ENCODE measurements at places on chromosomes 7 and 10.
A peak's percentile ranks its signal among the peaks of the same experiment; 100 is the strongest.

DNA sequence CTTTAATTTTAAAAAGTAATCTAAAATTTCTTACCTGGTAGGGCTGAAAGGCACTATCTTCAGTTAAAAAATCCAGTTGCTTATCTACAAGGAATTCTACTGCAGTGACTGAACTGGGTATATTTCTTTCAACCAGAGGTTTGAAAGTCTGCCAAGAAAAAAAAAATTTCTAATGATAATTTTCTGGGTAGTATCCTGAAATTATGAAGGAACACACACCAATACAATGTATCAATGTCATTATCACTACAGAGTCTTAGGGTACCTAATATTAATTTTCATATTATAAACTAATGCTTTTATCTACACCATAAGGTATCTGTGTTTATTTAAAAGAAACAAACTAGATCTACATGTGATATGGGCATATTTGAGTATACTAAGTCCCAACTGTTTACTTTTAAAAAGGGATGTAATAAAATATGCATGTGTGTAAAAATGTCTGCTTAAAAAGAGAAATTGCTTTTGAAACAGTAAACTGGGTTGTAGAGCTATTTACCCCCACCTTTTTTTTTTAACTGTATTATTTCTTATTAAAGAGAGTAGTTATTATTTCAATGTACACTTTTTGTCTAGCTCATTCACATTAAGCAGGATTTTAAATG, 131.6 kb downstream of the NRBF2 start:
- peaks cover 11% of the 10 kb centered on the region for H3K36me3 ChIP-seq
- no peak for DNase-seq
- peak overlapping the region; percentile 98 for H3K27ac ChIP-seq
- peak overlapping the region; percentile 86 for H3K4me3 ChIP-seq
- H3K27me3 ChIP-seq: no peaks in the 10 kb centered on the region
- H3K4me1 ChIP-seq: peaks cover 43% of the 10 kb centered on the region

- no peak overlapping the region for H3K27ac ChIP-seq
- peaks cover 3% of the 10 kb centered on the region for H3K27me3 ChIP-seq
- no peaks in the 10 kb centered on the region for H3K4me1 ChIP-seq
- no peaks in the 10 kb centered on the region for H3K36me3 ChIP-seq
Measured at GRCh38 chr10:126911301-126911700, 6.1 kb downstream of the DOCK1 start.

- DNase-seq: no peak
- H3K4me1 ChIP-seq: no peaks in the 10 kb centered on the region
Measured at GRCh38 chr7:66399566-66399965, 194.4 kb downstream of the TPST1 start.

DNA sequence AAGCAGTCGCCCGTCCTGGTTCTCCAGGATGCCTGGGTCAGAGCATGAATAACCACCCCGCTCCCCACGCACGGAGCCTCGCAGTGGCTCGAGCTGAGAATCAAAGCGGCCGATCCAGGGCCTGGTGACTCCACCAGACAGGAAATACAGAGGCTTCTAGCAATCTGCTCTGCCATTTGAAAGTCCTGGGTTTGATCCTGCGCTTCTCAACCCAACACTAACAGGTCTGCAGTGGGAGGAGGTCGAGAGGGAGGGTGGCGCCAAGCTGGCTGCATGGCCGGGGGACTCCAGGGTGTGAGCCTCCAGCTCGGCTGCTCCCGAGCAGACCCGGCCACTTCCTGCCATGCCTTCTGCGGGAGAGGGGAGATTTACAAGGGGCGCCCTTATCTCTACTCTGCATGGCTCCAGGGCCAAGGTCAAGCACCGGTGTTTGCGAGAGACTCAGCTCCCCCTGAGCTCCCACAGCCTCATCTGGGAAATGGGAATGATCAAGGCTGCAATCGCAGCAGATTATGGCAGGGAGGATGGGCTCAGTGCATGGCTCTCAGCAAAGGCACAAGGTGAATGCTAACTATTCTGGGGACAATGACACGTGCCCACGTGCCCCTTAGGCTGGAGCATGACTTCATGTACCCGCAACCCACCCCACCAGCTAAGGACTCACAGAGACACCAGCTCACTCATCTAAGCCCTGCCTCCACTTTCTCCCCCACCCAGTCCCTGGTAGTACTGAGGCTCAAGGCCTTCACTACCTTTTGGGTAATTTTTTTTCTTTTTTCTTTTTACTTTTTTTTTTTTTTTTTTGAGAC, 73.9 kb upstream of the TNRC18 start:
- H3K27ac ChIP-seq: no peak overlapping the region
- peaks cover 22% of the 10 kb centered on the region for H3K4me1 ChIP-seq
- no peak overlapping the region for H3K4me3 ChIP-seq
- DNase-seq: no peak
- H3K27me3 ChIP-seq: no peaks in the 10 kb centered on the region
- H3K36me3 ChIP-seq: peaks cover 25% of the 10 kb centered on the region

- H3K4me1 ChIP-seq: no peaks in the 10 kb centered on the region
- H3K4me3 ChIP-seq: no peak overlapping the region
- H3K36me3 ChIP-seq: no peaks in the 10 kb centered on the region
Measured at GRCh38 chr7:130529417-130529816, 37.5 kb downstream of the MEST start.

DNA sequence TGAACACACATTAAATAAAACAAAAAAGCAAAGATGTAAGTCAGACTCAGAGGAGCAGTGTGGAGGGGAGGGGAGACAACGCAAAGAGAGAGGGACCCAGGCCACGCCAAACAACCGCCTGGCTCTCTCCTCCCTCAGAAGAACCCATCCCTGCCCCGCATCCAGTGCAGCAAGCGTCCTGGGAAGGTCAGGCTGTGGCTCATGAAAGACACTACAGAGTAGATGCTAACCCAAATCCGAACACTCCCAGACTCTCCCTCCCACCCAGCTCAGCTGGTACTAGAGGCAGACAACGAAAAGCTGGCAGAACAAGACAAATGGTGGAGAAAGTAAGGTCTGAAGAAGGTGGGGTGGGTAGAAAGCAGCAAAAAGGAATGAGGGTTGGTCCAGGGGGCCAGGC, 39.0 kb downstream of the KCNMA1 start:
- peaks cover 39% of the 10 kb centered on the region for H3K4me1 ChIP-seq
- DNase-seq: no peak
- no peak overlapping the region for H3K4me3 ChIP-seq
- H3K27me3 ChIP-seq: no peaks in the 10 kb centered on the region

GRCh38 chr10:67695555-67695954, 440 bp downstream of the CTNNA3 start:
- H3K36me3 ChIP-seq: no peaks in the 10 kb centered on the region
- H3K4me1 ChIP-seq: peaks cover 9% of the 10 kb centered on the region

DNA sequence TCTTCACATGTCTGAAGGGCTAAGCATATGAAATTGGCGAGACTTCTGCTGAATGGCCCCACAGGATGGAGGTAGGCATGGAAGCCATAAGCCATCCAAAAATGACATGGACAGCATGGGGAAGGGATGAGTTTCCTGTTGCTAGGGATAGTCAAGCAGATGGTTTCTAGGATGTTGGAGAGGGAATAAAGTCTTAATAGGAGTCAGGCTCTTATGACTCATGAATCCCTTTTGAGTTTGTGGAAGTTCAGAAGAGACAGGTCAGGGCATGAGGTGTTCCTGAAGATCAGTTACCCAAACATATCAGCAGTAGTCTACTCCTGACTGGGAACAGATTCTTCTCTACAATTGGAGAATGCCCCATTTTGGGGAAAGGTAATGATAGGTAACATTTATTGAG, 243.9 kb downstream of the REEP3 start:
- peaks cover 16% of the 10 kb centered on the region for H3K4me1 ChIP-seq
- no peak for DNase-seq
- H3K27ac ChIP-seq: no peak overlapping the region
- no peak overlapping the region for H3K4me3 ChIP-seq
- H3K27me3 ChIP-seq: no peaks in the 10 kb centered on the region

GRCh38 chr7:2964208-2964607, 79.5 kb downstream of the CARD11 start:
- no peak overlapping the region for H3K4me3 ChIP-seq
- DNase-seq: no peak
- H3K36me3 ChIP-seq: no peaks in the 10 kb centered on the region
- H3K4me1 ChIP-seq: no peaks in the 10 kb centered on the region
- no peaks in the 10 kb centered on the region for H3K27me3 ChIP-seq
- H3K27ac ChIP-seq: no peak overlapping the region

DNA sequence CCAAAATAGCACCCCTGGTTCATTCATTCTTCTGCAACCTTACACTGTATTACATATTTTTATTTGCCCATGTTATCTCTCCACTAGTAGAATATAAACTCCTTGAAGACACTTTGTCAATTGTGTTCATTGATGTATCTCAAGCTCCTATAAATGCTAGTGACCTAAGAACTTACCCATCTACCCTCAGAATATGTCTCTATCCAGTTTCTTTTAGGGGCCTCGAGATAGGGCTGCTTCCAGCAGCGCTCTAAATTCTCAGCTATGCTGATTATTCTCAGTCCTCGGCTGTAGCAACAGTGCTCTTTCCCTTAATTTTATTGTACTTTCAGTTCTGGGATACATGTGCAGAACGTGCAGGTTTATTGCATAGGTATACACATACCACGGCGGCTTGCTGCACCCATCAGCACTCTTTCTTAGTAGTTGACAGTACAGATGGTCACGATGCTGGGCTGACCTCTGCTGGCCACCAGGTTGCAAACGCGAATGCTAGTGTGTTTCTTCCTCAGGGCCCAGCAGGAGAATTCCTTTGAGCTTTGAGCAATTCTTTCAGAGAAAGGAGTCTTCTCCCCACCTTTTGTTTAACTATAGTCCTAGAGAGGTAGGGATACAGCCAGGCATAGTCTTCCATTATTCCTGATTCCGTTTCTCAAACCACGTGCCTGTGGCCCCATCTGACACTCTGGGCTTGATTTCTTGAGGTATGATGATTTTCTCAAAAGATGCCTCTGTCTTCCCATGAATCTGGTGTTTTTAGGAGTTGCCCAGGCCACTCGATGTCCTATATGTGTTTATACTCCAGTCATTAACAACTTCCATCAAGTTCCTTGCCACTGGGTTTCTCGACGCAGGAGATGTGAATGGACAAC, 49.1 kb upstream of the CDC14C start:
- H3K4me3 ChIP-seq: no peak overlapping the region
- no peaks in the 10 kb centered on the region for H3K27me3 ChIP-seq
- DNase-seq: peak; percentile 21
- H3K36me3 ChIP-seq: no peaks in the 10 kb centered on the region
- H3K27ac ChIP-seq: no peak overlapping the region

- H3K36me3 ChIP-seq: no peaks in the 10 kb centered on the region
- no peak for DNase-seq
- H3K27me3 ChIP-seq: no peaks in the 10 kb centered on the region
- H3K4me3 ChIP-seq: no peak overlapping the region
- no peaks in the 10 kb centered on the region for H3K4me1 ChIP-seq
Measured at GRCh38 chr7:95963446-95963990, 191.2 kb downstream of the DYNC1I1 start.

- H3K4me3 ChIP-seq: no peak overlapping the region
- H3K4me1 ChIP-seq: no peaks in the 10 kb centered on the region
- no peak overlapping the region for H3K27ac ChIP-seq
- no peaks in the 10 kb centered on the region for H3K27me3 ChIP-seq
- no peak for DNase-seq
- no peaks in the 10 kb centered on the region for H3K36me3 ChIP-seq
Measured at GRCh38 chr10:11345224-11346054, 266.0 kb downstream of the USP6NL start.

GRCh38 chr7:43164757-43165156, 52.3 kb downstream of the HECW1 start:
- no peaks in the 10 kb centered on the region for H3K36me3 ChIP-seq
- no peak overlapping the region for H3K4me3 ChIP-seq
- H3K4me1 ChIP-seq: no peaks in the 10 kb centered on the region
- DNase-seq: no peak
- H3K27ac ChIP-seq: no peak overlapping the region

DNA sequence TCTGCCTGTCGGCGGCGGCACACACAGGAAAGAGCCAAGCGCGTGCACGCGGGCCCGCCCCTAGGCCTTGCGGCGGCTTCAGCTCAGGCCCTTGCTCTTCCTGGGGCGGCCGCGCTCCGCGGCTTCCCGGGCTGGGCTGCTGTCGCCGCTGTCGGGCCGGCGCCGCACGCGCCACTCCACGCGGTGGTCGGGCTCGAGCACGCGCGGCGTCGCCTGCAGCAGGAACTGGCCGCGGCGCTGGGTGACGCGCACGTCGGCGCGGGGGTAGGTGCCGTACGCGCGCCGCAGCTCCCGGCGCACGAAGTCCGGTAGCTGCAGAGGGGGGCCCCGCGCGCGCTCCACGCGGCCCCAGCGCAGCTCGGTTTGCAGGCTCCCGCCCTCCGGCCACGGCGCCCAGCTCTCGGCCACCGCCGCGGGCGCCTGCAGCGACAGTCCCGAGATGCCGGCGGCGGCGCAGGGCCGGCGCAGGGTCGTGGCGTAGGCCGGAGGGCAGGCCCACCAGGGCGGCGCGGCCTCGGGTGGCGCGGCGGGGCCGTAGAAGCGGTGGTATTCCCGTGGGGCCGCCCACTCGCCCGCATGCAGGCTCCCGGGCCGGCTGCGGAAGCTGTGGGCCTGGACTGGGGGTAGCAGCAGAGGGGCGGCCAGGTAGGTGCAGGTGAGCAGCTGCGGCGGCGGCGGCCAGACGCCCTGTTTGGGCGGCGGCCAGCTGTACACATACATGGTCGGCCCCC, 804 bp downstream of the C10orf95 start:
- peak overlapping the region; percentile 87 for H3K27ac ChIP-seq
- peak overlapping the region; percentile 78 for H3K4me3 ChIP-seq
- DNase-seq: peak; percentile 93
- H3K27me3 ChIP-seq: no peaks in the 10 kb centered on the region
- H3K4me1 ChIP-seq: peaks cover 30% of the 10 kb centered on the region
- no peaks in the 10 kb centered on the region for H3K36me3 ChIP-seq

DNA sequence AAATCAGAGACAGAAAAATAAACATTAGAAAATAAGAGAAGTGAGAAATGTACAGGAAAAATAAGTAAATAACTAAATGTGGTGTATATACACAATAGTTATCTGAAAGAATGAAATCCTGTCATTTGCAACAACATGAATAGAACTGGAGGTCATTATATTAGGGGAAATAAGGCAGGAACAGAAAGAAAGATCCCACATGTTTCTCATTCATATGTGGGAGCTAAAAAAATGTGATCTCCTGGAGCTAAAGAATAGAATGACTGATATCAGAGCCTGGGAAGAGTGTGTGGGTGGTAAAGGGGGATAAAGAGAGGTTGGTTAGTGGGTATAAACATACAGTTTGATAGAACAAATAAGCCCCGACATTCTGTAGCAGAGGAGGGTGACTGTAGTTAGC, 27.3 kb downstream of the PLXDC2 start:
- no peaks in the 10 kb centered on the region for H3K36me3 ChIP-seq
- H3K4me3 ChIP-seq: no peak overlapping the region
- H3K27me3 ChIP-seq: no peaks in the 10 kb centered on the region
- DNase-seq: no peak

DNA sequence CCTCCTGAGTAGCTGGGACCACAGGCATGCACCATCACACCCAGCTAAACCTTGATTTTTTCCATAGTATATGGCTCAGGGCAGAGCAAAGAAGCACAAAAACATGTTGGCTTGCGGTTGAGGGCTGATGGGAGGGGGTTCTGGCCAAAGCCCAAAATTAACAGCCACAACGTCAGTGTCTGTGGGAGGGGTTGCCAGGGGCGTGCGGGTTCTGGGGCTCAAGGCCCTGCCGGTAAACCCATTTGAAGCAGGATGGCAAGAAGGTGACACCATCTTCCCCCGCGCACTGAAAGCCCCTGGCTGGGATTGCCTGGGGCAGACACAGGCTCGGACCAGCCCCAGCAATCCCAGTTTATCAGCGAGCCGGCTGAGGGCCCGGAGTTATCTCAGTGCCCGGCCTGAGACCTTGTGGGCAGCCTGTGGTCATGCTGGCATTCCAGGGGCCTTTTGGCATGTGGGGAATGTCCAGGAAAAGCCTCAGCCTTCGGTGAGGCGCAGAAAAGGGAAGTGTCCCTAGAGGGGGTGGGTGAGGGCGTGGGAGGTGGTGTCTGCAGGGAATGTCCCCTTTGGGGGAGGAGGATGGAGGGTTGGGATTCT, 167.7 kb upstream of the TNRC18 start:
- DNase-seq: no peak
- H3K4me1 ChIP-seq: peaks cover 5% of the 10 kb centered on the region
- H3K36me3 ChIP-seq: no peaks in the 10 kb centered on the region
- H3K27me3 ChIP-seq: peaks cover 18% of the 10 kb centered on the region

Measured in psoas muscle (tissue), 8 donors.